Body of pancreas (tissue), 4 donors: ENCODE measurements at places on chromosomes 7 and 10. TPM values are rescaled to one million over a fixed set of nuclear protein-coding genes. Genes with fewer than 3 reads are reported as not detected.

GPNMB gene
- 18.9 TPM for total RNA-seq

SRI gene
- 23.1 TPM for total RNA-seq

BAZ1B gene
- 32.3 TPM for total RNA-seq

EVX1 gene
- not detected for total RNA-seq

GNAT3 gene
- total RNA-seq = 0.26 TPM

NAPEPLD gene
- 11.2 TPM for total RNA-seq

TMEM176B gene
- total RNA-seq = 32.9 TPM

RBP3 gene
- total RNA-seq = not detected

C10orf120 gene
- total RNA-seq = not detected

HECW1 gene
- total RNA-seq = under 0.01 TPM

VAX1 gene
- total RNA-seq = not detected

PRRT4 gene
- total RNA-seq = 7.6 TPM

WNT8B gene
- not detected for total RNA-seq

RGS10 gene
- total RNA-seq = 13.2 TPM

COBL gene
- total RNA-seq = 25.4 TPM

ZNF425 gene
- 1.6 TPM for total RNA-seq

HYAL4 gene
- total RNA-seq = not detected

NOS3 gene
- total RNA-seq = 4.9 TPM
